Endothelial cell (in vitro differentiated cells): ENCODE measurements at places on chromosomes 13 and 19.

DNA sequence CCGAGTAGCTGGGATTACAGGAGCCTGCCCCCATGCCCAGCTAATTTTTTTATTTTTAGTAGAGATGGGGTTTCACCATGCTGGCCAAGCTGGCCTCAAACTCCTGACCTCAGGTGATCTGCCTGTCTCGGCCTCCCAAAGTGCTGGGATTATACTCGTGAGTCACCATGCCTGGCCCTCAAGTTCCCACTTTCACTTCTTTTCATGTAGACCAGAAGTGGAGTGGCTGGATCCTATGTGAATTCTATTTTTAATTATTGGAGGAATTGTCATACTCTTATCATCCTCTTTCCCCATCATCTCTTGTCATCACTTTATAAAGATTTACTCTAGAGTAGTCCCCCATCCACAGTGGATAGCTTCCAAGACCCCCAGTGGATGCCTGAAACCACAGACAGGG is 12.8 kb upstream of the SIGLEC10 start:
- DNase-seq: no peak

GRCh38 chr19:41872384-41872774 is 4.7 kb upstream of the CD79A start:
- no peak for DNase-seq

DNA sequence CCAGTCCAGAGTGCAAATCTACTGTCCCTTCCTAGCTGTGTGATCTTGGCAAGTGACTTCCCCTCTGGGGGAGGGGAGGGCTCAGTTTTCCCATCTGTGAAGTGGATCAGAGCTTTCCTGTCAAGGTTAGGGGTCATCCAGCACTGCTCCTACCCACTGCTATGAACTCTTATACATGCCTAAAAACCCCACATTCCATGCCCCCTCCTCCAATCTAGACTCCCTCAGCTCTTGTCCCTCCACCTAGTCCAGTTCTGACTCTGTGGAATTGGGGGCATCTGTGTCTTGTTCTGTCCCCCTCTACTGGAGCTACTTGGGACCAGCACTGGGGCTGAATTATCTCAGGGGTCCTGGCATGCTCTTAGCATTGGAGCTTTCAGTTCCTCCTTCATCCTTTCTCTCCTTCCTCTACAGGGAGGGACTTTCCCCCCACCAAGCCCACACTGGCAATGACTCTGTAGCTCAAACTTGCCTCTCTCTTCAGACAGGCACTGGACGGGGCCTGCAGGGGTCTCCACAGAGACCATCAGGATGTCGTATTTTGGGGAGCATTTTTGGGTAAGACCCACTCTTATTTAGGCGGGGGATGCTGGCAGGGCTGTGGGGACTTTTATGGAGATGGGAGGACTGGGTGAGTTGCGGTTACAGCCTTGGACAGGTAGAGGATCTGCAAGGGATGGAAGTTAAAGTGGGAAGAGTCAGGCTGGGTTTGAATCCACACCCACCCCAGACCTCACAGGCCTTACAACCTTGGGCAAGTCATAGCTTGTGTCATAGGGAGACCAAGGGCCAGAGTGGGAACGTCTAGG is 3.6 kb downstream of the FCHO1 start:
- no peak for DNase-seq

- no peak for DNase-seq
Measured at GRCh38 chr13:60696602-60697001, 299.6 kb downstream of the TDRD3 start.

DNA sequence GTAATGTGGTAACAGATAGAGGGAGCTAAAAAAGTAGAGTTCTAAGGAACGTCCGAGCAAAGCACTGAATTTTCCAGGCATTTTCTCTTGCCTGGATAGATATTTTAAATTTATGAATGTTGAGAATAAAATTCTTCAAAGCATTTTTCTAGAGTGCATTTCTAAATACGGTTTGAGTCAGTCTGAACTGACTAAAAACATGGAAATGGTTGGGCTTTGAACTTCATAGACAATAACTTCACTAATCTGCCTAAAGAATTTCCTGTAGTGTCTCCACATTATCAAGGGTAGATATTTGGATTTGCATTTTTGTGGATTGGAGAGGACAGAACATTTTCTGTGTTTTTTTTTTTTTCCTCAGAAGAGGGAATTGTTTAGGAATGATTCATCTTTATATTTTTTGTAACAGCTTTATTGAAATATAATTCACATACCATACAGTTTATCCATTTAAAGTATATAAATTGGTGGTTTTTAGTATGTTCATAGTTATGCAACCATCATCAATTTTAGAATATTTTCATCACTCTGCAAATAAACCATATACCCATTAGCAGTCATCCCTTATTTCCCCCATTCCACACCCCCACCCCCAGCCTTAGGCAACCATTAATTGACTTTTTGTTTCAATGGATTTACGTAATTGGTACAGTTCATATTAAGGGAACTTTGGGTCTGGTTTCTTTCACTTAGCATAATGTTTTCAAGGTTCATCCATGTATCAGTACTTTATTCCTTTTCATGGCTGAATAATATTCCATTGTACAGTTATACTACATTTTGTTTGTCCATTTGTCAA is 20.7 kb downstream of the GARRE1 start:
- DNase-seq: no peak

DNA sequence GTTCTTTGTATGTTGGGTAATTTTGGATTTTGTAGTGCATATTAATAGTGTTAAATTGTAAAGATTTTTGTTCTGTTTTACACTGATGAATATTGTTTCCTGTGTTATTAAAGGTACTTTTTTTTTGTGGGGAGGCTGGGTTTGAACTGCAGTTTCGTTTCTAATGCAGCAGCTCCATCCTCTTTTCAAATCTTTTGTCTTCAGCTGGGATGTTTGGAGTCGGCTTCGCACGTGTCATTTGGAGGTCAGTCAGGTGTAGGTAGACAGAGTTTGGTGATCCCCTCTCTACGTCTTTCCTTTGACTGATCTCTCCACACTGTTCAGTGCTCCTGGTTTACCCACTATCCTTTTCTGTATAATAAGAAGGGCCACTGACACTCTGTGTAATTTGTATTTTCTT is 30.3 kb downstream of the TDRD3 start:
- no peak for DNase-seq

- DNase-seq: no peak
Measured at GRCh38 chr19:10828981-10829821, 6.8 kb downstream of the TMED1 start.
